ENCODE measurements at places on chromosomes 1 and 21.

DNA sequence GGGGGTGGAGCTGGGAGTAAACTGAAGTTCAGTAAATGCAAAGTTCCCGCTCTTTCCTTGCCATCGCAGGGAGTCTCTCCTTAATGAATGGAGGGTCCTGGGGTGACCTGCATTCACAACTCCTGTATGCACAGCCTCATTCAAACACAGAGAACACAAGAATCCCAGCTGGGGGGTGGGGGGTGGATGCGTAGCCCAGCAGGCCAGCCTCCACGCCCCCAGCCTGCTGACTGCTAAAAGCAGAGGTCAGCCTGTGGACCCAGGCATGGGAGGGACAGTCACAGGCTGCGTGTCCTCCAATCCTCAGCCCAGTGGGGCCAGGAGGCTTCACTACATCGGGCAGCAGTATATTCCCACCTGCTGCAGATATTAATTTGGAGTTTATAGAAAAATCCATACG, 263.1 kb downstream of the GRIK3 start:
- no peak for DNase-seq

DNA sequence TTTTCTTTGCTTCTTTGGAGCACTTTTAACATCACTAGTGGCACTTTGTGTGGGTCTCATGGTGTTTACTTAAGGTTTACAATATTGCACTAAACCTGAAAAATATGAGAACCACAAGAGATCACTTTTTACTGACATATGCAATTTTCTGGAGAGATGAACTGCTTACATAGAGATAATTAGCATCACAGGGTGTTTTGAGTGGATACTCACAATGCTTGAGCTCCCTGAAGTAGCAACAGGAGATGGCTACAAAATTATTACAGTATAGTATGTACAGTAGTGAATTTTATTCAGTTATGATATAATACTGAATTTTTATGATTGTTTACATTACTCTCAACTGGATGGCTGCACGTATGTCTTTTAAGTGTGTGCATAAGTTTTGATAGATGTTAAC, 22.6 kb downstream of the RPRD2 start:
- DNase-seq = no peak

- DNase-seq = no peak
Observed at GRCh38 chr1:15700508-15700907, 16.4 kb downstream of the PLEKHM2 start.

GRCh38 chr1:189669846-189670245, 807.8 kb downstream of the BRINP3 start:
- DNase-seq = no peak

DNA sequence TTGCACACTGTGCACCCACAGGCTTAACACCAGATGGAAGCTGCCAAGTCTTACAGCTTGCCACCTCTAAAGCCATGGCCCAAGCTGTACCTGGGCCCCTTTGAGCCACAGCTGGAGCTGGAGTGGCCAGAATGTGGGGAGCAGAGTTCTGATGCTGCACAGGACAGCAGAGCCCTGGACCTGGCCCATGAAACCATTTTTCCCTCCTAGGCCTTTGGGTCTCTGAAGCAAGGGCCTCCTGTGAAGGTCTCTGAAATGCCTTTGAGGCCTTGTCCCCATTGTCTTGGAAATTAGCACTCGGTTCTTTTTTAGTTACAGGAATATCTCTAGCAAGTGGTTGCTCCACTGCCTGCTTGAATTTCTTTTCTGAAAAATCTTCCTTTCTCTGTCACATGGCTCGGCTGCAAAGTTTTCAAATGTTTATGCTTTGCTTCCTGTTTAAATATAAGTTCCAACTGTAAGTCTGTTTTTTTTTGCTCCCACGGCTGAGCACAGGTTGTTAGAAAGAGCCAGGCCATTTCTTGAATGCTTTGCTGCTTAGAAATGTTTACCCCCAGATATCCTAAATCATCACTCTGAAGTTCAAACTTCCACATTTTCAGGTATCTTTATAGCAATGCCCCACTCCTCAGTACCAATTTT, 156.8 kb upstream of the GORAB start:
- no peak for DNase-seq

- DNase-seq = no peak
Observed at GRCh38 chr1:221840511-221841243, 98.8 kb upstream of the DUSP10 start.

GRCh38 chr1:97082160-97082848, 360.7 kb downstream of the PTBP2 start:
- DNase-seq = no peak

GRCh38 chr1:205449750-205450443, 5.9 kb downstream of the BLACAT1 start:
- DNase-seq = peak; percentile 71

GRCh38 chr1:59701376-59701775, 113.4 kb upstream of the HOOK1 start:
- DNase-seq = no peak

- DNase-seq = no peak
Observed at GRCh38 chr1:207826557-207827487, 75.0 kb downstream of the CD46 start.

DNA sequence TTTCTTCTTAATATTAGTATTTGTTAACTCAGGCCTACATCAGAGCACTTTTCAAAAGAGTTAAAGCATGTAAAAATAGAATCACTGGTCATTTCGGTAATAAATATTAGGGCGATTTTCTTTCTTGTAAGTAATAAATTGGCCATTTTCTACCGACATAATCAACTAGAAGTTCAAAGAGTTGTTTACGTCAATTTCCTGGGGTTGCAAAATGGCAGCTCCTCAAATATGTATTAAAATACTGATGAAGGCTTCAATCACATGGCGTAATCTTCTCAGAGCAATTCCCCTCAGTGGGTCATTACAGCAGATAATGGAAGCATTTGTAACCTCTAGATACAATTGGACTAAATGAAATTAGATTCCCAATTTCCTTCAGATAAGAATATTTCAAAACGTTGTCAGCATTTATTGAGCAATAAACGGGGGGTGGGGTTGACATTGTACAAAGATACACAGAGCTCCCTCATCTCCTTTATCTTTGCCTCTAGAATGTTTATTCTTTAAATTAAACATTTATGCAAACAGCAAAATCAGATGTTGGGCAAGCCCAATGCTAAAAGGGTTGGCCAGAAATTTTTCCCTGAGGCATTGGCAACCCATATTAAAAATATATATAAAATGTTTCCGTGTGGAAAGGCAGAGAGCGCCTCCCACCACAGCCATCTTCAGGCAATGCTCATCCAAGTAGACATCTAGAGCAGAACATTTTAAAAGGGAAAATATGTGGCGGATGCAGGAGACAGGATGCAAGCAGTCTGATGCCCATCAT, 240.6 kb downstream of the NCAM2 start:
- DNase-seq = no peak

DNA sequence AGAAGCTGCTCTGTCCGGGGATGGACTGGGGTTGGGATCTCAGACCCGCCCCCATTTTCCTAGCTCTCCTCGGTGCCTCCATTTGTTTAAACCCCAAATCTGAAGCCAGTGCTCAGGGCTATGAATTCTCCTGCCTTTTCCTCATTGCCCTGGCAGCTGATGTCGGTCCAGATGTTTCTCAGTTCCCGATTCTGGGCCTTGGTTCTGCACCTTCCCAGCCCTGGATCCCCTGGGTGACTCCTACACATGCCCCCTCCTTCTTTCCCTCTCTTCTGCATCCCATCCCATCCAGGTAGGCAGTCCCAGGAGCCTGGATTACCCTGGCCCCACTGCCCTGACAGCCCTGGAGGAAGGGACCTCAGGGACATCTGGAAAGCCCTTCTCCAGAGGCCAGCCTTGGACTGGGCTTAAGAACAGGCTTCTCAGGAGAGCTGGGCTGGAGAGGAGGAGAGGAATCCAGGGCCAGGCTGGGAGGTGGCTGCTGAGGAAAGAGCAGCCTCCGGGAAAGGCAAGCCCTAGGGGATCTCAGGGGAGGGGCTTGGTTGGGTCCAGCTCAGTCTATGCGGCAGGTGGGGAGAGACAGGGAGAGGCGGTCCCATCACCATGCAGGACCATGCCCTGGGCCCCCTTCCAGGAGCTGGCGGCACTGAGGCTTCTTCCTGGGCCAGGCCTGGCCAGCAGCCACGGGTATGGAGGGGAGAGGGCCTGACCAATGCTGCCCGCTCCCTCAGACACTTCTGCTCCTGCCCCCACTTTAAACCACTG, 6.8 kb upstream of the EPS8L3 start:
- no peak for DNase-seq

All from progenitor cell of endocrine pancreas (in vitro differentiated cells).